Stimulated activated CD4-positive, alpha-beta T cell treated with anti-CD3 and anti-CD28 coated beads, Interleukin-4, amount 100 ng/mL, for 24 hours (primary cell): ENCODE measurements at places on chromosomes 5 and 9.

- peak; percentile 47 for DNase-seq
Measured at GRCh38 chr5:72818866-72819534, 2.5 kb downstream of the TNPO1 start.

DNA sequence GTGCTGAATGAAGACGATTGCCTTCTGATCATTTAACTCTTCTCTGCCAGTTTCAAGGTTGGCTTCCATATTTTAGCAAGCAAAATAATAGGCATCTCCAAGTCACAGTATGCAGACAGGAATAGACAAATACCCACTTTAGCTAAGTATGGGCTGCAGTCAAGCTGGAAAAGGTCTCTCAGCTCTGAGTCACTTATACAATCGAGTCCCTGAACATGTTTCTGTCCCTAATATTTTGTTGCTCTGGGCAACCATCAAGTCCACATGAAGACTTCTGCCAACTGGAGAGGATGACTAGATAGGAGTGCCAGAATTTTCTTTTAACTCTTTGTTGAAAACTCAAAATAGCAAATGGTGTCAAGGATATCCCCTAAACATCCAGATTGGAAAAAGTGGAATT, 575.3 kb downstream of the RAB3C start:
- no peak for DNase-seq

DNA sequence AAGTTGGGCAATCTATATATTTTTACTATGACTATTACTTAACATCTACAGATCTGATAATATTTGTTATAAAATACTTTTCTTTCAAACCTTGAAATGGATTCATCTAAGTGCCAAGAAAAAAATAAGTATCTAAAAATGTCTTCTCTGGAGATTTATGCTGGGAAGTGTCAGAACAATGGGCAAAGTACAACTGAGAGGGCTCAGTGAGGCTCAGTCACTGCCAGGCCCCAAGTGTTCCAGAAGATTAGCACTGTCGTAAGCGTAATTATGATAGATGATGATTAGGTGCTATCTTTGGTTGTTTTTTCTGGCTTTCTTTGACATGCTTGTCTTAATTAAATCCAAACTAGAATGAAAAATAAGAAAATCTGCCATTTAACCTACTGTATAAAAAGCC, 72.2 kb upstream of the ADAMTS19 start:
- DNase-seq: no peak

- no peak for DNase-seq
Measured at GRCh38 chr5:83102364-83102980, 25.1 kb downstream of the XRCC4 start.

- DNase-seq: no peak
Measured at GRCh38 chr5:21817668-21818369, 1035.3 kb downstream of the CDH12 start.

DNA sequence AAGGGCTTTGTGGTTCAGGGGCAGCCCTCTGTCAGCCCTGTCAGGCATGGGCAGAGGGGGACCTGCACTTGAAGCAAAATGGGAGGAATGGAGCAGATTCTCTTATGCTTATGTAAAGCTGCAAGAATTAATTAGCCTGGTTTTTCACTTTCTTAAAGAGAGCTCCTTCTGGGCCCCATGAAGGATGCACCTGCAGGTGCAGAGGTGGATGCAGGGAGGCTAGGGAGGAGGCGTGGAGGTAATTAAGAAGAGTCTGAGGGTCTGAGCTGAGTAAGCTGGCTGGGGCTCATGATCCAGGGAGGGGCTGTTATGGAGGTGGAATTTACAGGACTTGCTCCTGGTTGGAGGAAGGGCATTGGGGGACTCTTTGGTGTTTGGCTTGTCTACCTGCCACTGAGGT, 22.0 kb downstream of the NSG2 start:
- DNase-seq: no peak

GRCh38 chr5:146082798-146083197, 22.6 kb downstream of the PLAC8L1 start:
- DNase-seq: no peak

DNA sequence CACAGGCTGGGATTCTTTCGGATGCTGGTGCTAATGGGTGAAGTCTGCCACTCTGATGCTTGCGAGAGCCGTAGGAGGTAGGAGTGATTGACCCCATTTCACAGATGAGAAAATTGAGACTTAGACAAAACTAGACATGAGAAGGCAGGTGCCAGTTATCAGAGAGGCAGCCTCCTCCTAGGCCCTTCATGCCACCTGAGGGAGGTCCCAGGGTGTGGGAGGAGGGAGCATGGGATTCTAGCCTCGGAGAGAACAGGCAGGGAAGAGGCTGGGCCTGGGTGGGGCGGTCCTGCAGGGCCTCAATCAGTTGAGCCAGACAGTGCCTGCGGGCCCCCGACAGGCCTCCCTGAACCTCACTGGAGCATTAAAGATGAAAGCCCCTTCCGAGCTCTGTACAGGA, 112.4 kb downstream of the COL23A1 start:
- no peak for DNase-seq

- DNase-seq: no peak
Measured at GRCh38 chr5:178372142-178372571, 139.6 kb upstream of the PHYKPL start.

DNA sequence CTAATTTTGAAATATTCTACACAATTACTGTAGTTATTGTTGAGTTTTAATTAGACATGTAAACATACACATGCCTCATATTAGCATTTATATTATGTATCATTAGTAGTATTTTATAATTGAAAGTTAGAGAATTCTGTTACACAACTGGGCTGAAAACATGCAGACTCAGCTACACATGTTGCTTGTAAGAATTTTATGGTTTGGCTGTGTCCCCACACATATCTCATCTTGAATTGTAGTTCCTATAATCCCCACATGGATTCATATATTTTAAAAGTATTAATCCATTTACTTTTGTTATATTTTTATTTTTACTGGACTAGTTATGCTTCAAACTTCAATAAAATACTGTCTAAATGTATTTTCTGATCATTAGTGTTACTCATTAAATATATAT, 2075.3 kb upstream of the C9orf72 start:
- no peak for DNase-seq

DNA sequence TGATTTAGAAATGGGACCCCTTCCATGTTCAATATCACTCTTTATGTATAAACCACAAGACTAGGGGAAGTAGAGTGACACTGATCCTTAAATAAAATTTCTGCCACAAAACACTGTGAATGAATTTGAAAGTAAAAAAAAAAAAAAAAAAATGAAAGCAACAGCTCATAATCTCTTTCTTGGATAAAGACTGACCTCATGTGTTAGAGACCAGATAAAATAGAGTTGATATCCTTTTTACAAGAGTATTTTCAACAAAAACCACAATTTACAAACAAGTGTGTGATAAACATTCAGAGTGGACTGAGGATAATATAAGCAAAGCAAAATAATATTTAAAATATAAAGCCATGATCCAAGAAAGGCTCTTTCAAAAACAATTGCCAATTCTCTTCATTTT, 180.2 kb downstream of the FBXL17 start:
- DNase-seq: no peak

DNA sequence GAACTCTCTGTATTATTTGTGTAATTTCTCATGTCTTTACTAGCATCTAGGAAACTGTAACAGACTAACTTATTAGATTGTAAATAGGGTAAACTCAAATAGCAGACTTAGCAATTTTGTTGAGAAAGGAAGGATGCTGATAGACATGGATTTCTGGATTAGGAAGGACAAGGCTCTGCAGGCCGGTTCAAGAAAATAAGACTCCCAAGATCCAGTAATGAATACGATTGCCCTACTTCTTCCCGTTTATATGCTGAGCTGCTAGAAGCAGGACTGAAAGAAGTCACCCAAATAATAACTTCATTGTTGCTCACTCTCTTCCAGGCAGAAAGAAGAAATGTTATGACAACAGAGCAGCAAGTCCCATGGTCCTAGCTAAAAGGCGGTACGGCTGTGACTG, 22.8 kb upstream of the C9orf40 start:
- DNase-seq: no peak

- DNase-seq: peak; percentile 18
Measured at GRCh38 chr9:100322954-100323536, 29.7 kb downstream of the TEX10 start.

DNA sequence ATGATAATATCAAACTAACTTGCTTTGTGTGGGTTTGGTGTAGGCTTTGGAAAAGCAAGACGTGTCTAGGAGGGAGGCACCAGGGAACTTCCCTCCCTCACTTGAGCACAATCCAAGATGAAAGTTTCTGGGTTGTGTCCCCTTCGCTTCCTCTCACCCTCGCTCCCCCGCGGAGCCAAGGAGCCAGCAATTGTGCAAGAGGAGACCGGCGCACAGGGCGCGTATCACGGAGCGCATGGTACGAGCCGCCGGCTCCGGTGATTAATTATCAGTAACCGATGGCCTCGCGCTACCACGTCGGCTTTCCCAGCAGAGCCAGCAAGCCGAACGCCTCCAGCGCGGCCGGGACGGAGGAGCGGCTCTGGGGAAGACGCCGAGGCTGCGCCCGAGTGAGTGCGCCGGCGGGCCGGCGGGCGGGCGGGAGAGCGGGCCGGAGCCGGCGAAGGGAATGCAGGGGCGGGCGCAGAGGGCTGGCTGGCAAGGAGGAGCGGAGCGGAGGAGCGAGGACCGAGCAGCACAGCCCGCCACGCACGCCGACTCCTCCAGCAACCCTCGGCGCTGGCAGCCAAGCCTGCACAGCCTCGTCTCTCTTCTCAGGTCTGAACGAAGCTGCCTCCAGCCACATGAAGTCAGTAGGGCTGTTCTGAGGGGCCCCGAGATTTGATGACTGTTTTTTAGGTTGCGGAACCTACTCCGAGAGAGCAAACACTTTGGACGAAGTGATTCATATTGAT, 143.6 kb downstream of the BNC2 start:
- no peak for DNase-seq

- DNase-seq: no peak
Measured at GRCh38 chr5:135869276-135869675, 26.4 kb downstream of the IL9 start.

- DNase-seq: no peak
Measured at GRCh38 chr9:6673326-6674025, 27.9 kb upstream of the GLDC start.

GRCh38 chr5:19978476-19978875, 9.5 kb downstream of the CDH18 start:
- no peak for DNase-seq

DNA sequence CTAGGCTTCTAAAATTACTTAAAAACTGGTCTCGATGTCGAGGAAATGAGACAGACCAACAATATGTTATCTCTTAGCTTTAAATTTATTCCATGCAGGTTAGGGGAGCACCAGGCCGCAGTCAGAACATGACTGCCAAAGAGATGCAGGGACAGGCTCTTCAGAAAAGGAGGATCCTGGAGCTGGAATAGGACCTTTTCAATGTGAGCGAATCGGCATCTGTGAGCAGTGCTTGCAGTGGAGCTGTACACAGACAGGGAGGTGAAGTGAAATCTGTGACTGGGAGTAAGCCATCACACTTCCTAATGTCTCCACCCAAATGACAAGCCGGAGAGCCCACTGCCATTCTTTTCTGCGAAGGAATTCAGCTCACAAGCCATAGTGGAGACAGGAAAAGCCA, 78.2 kb downstream of the EFNA5 start:
- DNase-seq: no peak

GRCh38 chr9:89011683-89012082, 20.4 kb downstream of the S1PR3 start:
- DNase-seq: no peak

DNA sequence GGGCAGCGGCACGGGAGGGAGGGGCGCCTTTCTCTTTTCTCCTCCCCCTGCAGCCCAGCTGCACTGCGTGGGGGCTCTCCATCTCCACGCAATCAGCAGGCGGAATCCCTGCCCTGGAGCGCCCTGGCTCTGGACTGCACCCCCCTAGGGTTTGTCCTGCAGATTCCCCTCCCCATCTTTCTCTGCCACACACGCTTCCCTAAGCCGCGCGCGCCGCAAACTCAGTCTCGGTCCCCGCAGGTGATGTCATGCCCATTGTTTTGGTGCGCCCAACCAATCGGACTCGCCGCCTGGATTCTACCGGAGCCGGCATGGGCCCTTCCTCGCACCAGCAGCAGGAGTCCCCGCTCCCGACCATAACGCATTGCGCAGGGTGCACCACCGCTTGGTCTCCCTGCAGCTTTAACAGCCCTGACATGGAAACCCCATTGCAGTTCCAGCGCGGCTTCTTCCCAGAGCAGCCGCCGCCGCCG, at the start of gene KCNN2:
Gene KCNN2 (plus strand): TSS at position 347 of the 473 bp plus-strand sequence. CDS start 70 bp downstream, at position 417.
- no peak for DNase-seq

- DNase-seq: no peak
Measured at GRCh38 chr5:40674661-40675235, 5.0 kb upstream of the PTGER4 start.

DNA sequence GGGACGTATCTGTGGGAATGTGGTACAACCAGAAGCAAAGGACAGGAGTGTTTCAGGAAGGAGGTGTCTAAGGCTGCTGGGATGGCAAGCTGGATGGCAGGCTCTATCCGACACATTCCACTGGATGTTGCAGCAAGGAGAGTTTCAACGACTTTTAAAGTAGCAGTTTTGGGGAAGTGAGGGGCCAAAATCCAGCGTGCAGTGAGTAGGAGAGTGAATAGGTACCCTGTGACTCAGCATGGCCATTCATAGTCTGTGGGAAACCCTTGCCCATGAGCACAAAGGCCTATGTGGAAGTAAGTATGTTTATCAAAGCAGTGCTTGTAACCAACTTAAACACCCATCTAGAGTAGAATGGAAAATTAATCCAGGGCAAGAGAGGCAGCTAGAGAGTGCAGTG, 664.7 kb downstream of the ACTL7B start:
- no peak for DNase-seq

DNA sequence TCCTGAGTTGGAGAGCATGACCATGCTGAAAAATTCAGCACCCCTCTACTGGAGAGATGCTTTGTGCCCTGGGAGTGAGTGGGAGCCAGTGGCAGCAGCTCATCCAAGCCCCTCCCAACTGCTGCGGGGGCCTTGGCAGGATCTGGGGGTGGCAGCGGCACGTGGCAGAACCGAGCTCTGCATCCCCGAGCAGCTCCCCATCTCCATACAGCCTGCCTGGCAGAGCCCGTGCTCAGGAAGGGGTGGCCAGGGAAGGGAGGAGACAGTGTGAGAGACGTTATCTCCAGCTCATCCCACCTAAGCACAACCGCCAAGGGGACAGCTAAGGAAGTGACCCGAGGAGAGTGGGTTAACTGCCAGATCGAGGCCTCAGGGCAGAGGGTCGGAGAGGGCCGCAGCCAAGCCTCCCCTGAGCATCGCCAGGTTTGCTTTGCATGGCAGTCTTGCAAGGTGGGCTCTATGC, 17.2 kb upstream of the DPM2 start:
- no peak for DNase-seq

- DNase-seq: no peak
Measured at GRCh38 chr9:122815544-122815943, 12.8 kb downstream of the PDCL start.

- DNase-seq: no peak
Measured at GRCh38 chr5:82351297-82351696, 73.1 kb upstream of the RPS23 start.

DNA sequence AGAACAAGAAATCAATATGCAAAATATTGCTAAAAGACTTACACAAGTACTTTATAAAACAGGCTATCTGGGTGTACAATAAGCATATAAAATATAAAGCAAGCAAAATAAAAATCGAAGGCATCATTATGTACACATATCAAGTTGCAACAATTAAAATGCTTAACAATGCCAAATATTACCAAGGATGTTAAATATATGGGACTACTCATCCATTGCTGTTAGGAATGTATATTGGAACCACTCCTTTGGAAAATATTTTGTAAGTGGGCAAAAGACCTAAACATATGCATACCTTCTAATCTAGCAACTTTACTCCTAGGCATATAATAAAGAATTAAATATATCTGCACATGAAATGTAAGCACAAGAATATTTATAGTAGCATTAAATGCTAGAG, 632.6 kb upstream of the COX7C start:
- no peak for DNase-seq

- no peak for DNase-seq
Measured at GRCh38 chr5:69129413-69129812, 35.6 kb downstream of the SLC30A5 start.
